ENCODE measurements at places on chromosomes 7 and 10.

GRCh38 chr10:86941991-86942421 lies 15.4 kb downstream of the MMRN2 start:
- no peak for DNase-seq

- DNase-seq = no peak
These were observed 425.1 kb upstream of the MGMT start for GRCh38 chr10:129041916-129042315.

- no peak for DNase-seq
These were observed 9.4 kb downstream of the SCRN1 start for GRCh38 chr7:29980151-29980550.

- no peak for DNase-seq
These were observed 149.5 kb downstream of the FAM107B start for GRCh38 chr10:14625192-14625631.

DNA sequence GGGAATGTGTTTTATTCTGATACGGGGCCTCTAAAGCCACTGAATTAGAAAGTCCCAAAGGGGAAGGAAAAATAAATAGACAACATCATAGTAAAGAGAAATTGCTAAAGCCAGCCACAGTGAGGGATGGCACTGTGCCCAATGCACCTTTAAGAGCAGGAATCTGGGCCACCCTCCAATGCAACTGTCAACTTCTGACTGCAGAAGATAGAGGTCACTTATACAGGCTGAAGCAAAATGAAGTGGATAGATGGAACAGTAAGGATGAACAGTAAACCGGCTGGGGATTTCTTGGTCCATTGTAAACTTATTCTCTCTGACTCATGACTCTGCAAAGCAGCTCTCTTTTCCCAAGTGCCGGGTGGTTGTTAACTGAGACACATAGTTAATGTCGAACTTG lies 54.0 kb upstream of the KCNIP2 start:
- DNase-seq = no peak

DNA sequence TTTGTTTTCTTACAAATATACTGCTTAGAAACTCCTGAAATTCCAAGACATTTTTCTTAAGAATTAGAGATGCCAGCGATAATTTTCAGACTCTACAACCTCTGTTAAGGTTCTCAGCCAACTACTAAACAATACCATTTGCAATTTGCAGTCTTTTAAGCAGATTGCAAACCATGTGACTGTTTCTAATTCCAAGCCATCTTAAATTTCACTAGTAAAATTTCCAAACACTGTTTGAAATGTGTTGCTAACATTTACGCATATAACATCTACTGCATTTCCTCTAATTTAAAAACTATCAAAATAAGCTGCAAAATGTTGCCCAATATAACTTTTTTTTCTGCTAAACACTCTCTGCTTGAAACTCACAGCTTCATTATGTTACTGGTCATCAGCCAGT lies 56.0 kb upstream of the MACROH2A2 start:
- DNase-seq = no peak

DNA sequence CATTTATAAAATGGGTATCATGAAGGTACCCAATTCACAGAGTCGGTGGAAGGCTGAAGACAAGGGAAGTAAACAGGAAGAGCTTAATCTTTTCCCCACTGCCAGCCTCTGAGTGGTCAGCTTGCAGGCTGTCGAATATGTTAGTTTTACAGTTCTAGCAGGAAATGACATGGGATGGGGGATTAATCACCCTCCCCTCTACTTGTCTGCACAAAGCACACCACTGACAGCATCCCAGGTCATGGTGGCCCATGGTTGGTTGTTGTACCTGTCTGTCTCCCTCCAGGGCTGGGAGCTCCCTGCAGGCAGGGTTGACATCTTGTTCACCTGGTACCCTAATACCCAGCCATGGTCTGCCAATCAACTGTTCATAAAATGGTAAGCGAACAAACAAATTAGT lies 55.6 kb downstream of the GRB10 start:
- DNase-seq = no peak

DNA sequence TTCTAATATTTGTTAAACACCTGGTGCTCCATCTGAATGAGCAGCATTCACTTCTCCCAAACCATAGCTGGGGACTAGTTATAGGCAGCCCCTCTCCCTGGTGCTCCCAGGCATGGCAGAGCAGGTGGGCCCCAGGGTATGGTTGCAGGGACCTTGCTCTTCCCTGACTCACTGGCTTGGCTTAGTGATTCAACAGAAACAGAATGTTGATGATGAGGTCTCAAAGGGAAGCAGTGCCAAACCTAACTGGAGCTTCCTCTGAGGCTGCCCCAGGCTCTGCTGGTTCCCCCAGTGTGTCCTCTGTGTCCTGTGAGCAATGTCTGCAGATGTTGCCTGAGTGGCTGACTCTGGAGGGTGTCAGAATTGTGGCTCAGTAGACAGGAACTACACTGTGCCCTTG lies 3.7 kb downstream of the GPR26 start:
- DNase-seq = no peak

DNA sequence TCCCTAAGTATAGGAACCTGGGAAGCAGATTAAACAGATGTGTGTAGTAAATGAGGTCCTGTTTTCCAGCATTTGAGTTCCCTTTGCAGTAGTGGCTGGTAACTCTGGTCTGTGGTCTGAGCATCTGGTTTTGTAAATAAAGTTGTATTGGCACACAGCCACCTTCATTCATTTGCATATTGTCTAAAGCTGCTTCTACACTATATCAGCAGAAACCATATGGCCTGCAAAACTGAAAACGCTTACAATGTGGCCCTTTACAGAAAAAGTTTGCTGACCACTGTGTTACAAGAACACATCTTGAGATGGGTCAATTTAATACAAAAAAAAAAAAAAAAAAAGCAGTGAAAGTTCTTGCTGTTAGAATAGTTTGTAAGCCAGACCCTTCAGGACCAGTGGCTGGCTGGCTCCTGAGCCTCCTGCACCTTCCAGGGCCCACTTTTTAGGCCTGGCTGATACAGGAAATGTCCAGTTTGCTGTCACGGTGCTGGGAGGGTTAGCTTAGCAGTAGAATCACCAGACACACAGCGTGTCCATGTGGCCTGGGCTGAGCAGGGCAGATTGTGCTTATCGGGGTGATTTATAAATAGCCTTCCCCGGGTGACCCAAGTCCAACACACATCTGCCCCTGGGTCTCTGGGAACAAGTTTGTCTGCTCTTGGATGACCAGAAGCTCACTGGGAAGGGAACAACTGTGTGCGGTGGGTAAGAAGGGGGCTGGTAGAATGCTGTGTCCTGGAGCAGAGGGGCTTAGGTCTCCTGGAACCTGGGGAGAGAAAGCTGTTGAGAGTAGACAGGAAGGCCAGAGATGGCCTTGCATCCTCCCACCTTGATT lies 1.4 kb downstream of the C10orf71 start:
- DNase-seq = no peak

GRCh38 chr10:113970641-113971040 lies 73.0 kb upstream of the ADRB1 start:
- no peak for DNase-seq

DNA sequence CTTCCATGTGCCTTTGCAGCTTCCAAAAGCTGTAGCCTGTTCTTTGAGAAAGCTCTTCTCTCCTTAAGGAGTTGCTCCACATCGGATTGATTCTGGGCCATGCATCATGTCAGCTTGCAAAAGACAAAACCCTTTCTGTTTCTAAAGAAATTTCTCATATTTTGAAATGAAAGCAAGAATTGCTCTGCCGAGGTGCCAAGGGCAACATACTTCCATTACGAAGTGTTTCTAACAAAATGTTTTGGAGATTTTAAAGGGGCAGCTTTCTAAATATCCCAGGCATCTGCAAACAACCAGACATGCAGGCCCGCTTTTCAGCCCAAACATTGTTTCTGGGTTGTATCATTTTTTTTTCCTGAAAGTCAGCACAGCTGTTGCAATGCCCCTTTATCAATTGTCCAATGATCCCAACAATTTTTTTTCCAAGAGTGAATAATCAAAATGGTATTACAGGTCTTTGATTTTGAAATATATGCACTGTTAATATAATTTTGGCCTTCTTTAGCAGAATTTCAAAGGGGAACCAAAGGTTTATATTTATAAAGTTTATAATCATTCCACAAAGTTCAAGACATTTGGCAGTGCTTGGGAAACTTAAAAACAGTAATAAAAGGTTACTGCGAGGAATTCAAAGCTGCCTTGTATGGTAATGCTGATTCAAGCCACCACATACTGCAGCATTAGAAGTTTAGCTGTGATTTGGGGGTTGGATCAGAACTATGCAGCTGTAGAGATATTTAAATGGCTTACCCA lies 61.0 kb downstream of the TES start:
- no peak for DNase-seq

DNA sequence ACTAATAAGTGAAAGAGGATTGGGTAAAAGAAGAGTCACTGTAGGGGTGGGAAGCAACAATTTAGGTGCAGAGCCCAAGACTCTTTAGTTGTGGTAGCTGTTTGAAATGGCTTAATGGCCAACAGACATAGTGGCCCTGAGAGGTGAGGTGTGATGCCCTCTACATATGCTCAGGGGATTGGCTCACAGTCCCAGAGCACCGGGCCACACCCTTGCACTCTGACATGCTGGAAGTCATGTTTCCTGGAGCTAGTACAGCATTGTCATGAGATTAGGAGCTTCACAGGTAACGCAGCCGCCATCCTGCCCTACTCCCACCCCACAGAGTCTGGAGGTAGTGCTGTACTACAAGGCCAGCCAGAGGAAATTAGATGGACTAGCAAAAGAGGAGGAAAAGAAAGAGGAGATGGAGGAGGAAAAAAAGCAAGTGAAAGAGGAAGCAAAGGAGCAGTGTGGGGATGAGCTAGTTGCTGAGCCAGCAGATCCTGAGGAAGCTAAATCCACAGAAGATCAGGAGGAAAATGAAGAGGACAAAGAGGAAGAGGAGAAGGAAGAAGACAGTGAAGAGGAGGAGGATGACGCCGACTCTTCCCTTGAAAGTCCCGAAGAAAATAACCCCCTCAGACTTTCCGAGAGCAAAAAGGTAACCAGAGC lies 14.8 kb upstream of the FLNC start:
- DNase-seq = no peak

DNA sequence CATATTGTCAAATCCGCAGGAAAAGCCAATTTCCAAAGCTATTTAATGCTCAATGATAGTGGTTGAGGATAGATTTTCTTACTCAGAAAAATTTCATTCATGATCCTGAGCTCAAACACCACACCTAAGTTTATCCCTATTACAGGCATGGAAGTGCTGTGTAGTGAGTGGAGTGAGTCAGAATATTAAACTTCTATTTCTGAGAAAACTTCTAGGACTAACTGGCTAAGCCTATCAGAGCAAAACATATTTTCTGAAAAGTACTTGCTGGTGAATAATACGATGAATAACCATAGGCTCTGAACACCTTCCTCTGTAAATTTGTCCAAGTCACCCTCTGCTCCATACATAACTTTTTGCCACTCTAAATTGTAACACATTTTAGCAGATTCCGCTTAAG lies 221.5 kb downstream of the SUGCT start:
- DNase-seq = no peak

DNA sequence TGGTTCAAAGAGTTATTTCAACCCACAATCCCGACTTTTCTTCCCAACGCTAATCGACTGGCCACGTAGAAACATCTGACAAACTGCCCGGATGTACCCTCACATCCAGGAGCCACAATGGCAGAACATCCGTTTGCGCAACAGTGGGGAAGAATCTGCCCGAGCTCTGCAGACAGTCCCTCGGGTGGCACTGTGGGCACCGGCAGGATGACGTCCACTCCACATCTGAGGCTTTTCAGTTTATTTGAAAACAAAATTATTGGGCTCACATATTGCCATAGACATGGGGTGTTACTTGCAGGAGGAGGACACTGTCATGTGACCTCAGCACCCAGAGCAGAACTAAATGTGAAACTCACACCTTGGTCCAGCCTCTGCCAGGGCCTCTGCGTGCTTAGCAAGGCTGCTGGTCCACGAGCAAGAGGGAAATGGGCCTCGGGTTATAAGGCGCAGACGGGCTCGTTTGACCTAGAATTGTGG lies 84.1 kb downstream of the MKI67 start:
- no peak for DNase-seq

DNA sequence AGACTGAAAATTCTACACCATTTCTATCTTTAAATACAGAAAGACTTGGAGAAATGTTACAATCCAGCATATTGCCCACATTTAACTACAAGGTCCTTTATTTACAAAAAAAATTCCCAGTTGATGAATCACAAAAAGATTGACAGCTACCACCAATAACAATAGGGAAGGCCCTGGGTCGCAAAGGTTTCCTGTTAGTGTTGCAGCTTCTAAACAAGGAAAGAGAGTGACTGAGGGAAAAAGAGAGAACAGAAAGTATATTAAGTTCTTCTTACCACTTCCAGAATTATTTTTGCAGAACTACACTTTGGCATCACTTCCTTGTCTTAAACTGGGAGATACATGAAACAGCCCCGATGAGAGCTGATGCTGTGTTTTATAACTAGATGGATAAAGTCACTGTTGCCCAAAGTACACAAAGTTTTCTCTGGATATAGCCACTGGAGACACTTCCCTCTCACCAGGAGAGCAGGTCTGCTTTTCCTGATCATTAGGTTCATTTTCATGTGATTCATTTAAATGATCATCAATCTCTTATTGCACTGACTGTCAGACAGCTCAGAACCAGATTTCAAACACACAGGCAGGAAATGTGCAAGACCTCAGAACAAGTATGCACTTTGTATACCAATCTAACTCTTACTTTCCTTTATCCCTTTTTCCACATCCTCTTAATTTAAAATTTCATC lies 57.0 kb downstream of the SHTN1 start:
- no peak for DNase-seq

- no peak for DNase-seq
These were observed 60.0 kb downstream of the WAC start for GRCh38 chr10:28592953-28593352.

DNA sequence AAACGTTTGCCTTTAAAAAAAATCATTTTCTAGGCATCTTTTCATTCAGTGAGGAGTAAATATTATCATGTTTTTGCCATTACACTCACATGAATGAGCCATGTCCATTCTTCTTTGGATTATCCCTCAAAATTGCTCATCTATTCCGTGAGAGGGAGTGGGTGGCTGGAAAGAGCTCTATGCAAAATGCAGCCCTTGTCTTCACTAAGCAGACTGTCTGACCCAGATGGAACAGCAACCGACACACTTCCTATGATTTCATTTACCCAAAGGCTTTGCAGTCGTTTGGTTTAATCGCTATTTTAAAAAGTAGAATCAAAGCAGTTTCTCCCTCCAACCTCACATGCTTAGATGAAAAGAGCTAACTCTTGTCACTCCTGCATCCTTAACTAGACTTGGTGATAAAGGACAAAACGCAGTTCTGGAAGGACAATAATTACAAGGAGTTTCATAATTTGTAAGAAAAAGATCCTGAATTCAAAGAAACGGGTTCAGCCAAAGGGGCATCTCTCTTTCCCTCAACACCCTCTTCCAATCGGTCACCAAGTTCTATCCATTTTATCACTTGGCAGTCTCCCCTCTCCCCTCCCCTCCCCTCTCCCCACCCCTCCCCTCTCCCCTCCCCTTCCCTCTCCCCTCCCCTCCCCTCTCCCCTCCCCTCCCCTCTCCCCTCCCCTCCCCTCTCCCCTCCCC lies 198.1 kb upstream of the STK17A start:
- no peak for DNase-seq

DNA sequence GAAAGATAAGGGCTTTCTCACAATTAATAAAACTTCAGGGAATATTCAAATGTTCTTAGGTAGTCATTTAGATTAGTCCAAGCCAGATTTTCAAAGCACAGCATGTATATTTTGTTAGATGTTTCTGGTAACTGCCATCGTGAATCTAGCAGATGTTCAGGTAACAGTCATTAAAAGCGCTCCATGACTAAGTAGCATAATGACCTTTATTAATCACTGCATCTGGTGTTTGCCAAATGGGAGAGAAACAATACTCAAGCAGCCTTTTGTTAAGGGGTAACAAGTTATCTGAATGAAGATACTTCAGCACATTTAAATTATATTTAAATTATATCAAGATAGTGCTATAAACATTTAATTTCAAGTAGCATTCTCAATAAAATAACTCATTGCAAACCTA lies 47.5 kb downstream of the USP6NL start:
- DNase-seq = no peak
